GOT3 (cell line): ENCODE measurements at places on chromosomes 7 and 10.

GRCh38 chr7:133470-133869 lies 58.9 kb upstream of the FAM20C start:
- no peak for DNase-seq

GRCh38 chr10:80462981-80463741 lies 9.1 kb downstream of the TSPAN14 start:
- DNase-seq, result no peak

DNA sequence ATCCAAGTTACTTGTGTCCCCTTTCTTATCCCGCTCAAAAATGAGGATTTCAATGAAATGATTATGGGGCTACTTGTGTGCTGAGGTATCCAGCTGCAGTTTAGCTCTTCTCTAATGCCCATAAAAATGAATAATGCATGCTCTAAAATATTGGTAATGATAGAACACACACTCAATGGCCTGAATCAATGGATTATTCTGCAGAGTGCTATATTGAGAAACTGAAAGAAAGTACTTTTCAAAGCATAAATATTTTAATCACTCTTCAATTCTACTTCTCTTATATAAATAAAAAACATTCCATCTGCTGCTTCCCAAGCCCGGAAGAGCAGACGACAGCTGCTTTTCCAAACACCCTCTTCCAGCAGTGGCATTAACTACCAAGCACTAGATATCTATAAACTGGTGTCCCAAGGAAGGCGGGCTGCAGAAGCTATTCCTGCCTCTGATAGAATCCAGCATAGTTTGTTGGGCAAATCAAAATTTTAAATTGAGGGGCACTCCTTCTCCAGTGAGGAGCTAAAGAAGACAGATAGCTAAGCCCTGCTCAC lies 284.9 kb upstream of the AOAH start:
- no peak for DNase-seq

DNA sequence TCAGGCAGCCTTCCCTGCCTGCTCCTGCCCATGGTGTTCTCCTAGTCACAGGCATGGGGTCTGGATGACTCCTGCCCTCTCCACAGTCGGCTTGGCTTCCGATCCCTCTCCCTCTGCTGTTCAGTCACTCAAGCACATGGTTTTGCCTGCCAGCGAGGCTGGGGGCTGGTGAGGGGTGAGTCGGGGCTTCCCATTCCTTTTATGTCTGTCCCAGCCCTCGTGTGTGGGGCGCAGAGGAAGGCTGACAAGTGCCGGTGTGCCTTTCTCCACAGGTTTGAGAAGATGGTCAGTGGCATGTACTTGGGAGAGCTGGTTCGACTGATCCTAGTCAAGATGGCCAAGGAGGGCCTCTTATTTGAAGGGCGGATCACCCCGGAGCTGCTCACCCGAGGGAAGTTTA lies 40.1 kb downstream of the TACR2 start:
- no peak for DNase-seq

DNA sequence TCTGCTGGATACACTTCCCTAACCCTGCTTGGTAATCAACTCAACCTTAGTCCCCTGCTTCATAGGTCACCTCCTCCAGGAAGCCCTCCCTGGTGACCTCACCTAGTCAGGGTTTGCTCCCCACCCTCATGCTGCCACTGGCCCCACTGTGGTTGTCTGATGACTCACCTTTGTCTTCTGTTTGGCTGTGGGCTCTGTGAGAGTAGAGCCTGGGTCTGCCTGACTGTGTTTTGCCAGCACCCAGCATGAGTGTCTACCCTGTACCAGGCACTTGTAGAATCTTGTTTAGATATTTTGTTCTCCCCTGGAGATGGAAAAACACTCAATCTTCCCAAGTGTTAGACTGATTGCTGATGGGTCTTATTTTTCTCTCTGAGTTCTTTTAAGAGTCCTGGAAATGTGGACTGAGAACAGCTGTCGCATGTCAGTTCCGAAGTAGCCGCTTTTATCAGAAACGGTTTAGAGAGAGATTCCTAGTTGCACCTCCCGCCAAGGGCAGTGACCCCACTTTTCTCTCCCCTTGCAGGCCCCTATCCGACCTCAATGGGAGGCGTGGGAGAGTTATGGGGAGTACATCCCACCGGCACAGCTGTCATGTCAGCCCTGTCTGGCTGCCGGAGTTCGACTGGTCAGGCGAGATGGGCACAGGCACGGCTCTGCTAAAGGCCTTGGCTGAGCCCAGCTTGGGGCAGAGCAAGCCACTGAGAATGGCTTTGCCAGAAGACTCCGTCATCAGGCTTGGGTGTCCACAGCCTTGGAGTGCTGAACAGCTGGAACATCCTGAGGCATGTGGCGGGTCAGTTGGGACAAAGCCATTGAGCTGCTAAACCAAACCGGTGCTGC lies 134.3 kb downstream of the GRK5 start:
- no peak for DNase-seq

DNA sequence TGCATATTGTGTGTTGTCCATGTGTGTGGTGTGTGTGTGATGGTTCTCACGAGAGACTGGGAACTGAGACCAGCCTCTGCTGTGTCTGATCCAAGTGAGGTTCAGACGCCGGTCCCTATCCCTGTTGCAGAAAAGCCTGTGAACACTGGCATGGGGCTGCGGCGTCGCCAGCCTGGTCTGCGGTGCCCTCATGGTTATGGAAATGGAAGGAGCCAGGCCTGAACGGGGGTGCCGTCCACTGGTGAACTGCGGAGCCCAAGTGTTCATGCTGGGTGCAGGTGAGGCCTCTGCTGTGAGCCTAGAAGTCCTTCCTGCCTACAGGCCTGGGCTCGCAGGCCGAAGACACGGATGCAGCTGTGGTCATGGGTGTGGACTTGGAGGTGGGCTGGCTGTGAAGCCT lies 18.7 kb upstream of the NCAPG2 start:
- DNase-seq, result no peak

DNA sequence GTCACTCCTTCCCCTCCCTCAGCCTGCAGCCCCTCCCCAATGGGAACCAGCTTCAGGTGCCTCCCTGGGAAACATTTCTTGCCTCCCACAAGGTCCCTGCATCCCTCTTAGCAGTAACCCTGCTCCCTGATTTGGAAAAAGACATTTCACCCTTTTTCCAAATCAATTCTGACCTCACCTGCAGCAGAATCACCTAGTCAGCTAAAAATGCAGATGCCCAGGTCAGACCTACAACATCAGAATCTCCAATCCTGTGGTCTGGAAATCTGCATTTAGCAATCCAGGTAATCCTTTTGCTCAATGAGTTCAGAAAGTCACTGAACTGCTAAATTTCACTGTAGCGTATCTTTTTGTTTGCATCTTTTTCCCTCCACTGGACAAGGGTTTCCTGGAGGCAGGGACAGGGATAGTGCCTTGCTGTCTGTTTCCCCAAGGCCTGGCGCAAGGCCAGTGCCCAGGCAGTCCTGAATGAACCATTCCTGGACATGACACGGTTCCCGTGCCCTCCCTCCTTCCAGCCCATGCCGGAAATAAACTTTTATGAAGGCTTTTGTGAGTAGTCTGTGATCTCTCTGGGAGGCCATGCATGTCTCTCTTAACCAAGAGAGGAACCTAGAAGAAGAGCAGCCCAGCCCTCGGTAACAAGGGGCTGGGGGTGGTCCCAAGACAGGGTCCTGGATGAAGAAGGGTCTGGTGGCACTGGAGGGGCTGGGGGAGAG lies 44.0 kb downstream of the COL13A1 start:
- DNase-seq, result no peak

GRCh38 chr7:27771111-27771510 lies 31.1 kb downstream of the TAX1BP1 start:
- DNase-seq, result no peak

DNA sequence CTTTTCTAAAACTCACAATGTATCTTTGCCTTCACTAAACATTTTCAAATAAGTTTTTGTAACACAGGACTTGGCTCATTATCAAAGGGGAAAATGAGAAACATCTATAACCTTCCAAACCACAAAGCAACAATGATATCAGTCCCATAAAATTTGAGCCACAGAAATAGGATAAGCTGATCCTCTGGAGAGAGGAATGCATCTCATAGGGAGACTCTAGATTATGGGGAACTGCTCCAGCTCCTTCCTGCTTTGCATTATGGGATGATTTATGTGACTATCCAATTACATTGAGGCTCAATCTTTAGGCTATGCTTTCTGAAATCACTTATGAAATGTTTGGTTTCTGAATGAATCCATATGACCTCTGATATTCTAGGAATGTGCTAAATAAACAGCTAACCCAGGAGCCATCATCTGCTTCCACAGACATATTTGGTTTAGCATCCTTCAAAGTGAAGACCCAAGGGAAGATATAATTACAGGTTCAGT lies 70.4 kb downstream of the CUBN start:
- no peak for DNase-seq

GRCh38 chr7:70696201-70696754 lies 435.7 kb upstream of the GALNT17 start:
- DNase-seq, result no peak

DNA sequence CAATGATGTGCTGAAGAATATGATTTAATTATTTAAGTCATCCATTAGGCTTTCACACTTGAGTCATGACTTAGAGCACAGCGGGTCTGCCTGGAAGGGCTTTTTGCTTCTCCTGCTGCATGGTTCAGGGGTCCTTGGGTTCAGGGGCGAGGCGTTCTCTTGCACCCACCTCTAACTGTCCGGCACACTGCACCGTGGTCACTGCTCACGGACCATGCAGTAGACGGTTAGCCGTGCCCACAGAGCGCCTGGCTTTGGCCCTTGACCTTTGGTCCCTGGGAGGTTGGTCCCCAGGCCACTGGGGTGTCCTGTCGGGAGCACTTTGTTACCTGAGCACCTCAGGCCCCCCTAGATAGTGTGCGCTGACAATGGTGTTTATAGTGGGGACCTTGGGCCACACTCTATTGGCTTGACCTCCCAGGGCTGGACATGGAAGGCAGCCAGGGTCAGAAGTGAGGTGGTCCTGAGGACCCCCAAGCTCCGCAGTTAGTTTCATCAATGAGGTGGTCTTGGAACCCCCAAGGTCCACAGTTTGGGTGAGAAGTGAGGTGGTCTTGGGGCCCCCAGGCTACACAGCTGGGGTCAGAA lies 110.6 kb downstream of the ACTR3B start:
- DNase-seq, result no peak

- no peak for DNase-seq
Observed at GRCh38 chr7:46557781-46558180, 636.7 kb upstream of the IGFBP3 start.

- no peak for DNase-seq
Observed at GRCh38 chr7:145863-146262, 46.5 kb upstream of the FAM20C start.

- DNase-seq, result no peak
Observed at GRCh38 chr7:116258734-116259133, 48.4 kb downstream of the TES start.

DNA sequence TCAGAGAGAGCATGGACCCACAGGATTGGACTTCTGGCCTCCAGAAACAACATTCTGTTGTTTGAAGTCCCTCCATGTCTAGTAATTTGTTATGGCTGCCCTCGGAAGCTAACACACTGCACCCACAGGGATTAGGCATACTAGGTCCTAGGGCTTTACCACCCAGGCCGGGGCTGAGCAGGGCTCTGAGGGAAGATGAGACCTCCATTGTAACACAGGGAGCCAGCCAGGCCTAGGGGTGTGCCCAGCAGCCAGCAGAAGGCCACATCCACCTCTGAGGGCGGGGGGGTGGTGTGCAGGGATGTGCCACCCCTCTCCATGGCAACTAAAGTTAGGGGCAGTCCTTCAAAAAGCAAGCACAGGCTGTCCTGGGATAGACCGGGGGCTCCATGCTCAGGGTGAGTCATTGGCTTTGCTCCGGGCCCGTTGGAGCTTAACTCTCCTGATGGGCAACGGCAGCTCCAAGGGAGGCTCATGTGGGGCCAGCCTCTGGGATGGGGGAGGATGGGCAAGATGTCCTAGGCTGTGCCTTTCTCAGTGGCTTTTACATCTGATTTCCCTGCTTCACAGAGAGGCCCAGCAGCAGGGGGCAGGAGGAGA lies 96.6 kb upstream of the GPR26 start:
- DNase-seq, result no peak

GRCh38 chr10:26015092-26015491 lies 81.1 kb downstream of the MYO3A start:
- DNase-seq, result no peak

GRCh38 chr7:18437101-18437500 lies 58.4 kb upstream of the HDAC9 start:
- DNase-seq, result no peak

DNA sequence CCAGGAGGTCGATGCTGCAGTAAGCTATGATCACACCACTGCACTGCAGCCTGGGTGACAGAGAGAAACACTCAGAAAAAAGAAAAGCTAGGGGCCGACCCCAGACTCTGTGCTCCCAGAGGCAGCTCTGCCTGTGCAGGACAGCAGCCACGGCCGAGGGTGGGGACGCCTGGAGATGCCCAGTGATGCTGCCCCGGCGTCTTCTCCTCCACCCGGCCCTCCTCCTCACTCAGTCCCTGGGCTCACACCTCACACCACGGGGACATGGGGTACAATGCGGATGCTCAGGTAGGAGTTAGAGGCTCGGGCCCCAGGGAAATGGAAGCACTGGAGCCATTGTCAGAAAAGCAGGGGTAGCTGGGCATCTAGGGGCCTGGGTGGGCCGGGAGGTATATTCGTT lies 46.3 kb upstream of the ELFN1 start:
- DNase-seq, result no peak

- no peak for DNase-seq
Observed at GRCh38 chr7:142855114-142855743, 353 bp downstream of the EPHB6 start.

DNA sequence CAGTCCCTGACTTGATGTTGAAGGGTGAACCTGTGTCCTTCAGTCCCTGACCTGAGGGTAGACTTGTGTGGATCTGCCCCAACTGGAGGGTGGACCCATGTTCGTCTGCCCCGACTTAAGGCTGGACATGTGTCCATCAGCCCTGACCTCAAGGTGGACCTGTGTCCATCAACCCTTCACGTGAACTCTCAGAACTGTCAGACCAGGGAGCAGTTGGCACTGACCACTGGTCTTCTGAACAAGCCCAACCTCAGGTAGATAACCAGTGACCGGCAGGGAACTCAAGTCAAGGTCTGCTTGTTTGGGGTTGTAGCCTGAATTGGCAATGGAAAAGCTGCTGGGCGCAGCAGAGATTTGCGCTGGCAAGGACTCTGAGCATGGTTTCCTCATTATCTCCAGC lies 96.5 kb downstream of the ADCY1 start:
- no peak for DNase-seq

GRCh38 chr7:11448323-11448722 lies 383.7 kb downstream of the THSD7A start:
- no peak for DNase-seq

GRCh38 chr7:47816647-47817046 lies 131.6 kb downstream of the PKD1L1 start:
- no peak for DNase-seq

- no peak for DNase-seq
Observed at GRCh38 chr10:74008212-74008731, 10.4 kb downstream of the VCL start.

GRCh38 chr10:86177537-86178155 lies 188.9 kb downstream of the GRID1 start:
- DNase-seq, result no peak

- no peak for DNase-seq
Observed at GRCh38 chr7:104804696-104805095, 209.3 kb upstream of the KMT2E start.

GRCh38 chr10:101230183-101230917 lies 1.1 kb upstream of the LBX1 start:
- DNase-seq, result no peak
